ENCODE measurements at places on chromosomes 6 and 20.

GRCh38 chr6:25350573-25350972 is 71.4 kb downstream of the CARMIL1 start:
- no peak for DNase-seq

DNA sequence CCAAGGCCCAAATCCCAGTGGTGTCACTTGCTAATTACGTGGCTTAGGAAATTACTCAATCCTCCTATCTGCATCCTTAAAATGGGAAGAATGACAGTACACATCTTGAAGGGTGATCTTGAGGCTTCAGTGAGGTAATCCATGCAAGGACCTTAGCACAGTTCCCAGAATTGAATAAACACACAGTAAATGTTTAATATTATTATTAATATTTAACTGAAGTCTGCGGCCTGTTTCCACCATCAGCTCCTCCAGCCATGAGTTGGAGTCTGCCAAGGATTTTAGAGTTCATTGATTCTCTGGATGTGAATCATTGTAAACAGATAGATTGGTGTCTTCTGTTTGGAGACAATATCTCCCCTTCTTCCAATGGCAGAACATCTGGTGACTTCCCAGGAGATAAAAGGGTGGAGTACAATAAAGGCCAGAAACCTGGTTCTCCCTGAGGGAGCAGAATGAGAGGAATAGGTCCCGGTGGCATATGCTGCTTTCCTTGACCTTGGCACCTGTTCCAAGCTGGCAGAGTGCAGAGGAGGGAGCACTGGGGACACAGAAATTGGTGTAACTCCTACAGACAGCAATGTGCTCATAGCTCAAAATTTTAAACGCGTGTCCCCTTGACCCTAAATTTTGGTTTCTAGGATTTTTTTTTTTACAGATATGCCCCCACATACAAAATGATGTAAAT is 25.4 kb downstream of the UNC5CL start:
- DNase-seq: no peak

- no peak for DNase-seq
Observed at GRCh38 chr6:107871976-107872375, 47.9 kb upstream of the SCML4 start.

DNA sequence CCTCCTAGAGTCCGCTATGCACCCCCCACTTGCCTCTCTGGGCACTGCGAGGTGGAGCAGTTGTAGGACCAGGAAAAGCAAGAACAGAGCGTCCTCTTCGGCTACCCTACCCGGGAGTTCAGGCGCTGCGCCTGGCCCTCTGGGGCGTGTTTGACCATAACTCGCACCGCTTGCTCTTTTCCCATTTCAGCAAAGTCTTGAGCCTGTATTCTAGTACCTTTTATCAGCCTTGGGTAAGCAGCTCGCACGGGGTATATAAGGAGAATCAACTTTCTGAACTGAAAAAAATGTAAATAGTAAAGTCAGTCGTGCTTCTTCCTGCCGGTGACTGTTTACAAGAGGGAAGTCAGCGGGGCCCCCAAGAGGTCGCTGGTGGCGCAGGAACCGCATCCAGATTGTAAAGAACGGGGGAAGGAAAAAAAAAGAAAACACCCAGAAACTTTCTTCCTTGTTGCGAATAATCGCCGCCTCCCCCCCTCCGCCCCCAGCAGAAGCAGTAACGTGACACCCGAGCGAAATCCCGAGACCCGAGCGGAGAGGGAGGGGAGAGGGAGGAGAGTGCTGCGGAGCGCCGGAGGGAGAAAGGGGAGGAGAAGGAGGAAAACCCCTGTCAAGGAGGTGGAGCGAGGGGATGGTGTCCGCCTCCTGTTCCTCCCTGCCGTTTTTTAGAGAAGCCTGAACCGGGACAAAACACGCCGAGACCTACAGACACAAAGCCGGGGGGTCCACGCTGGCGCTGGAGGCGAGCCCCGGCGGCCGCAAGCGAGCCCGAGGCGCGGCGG is at the start of gene UST:
TSS of gene UST (plus strand) at position 668 of the 782 bp plus-strand sequence. CDS start 401 bp downstream, outside the sequence.
- peak; percentile 27 for DNase-seq

- no peak for DNase-seq
Observed at GRCh38 chr20:25247000-25247517, 826 bp upstream of the PYGB start.

- no peak for DNase-seq
Observed at GRCh38 chr20:44959082-44959637, 1.0 kb downstream of the TOMM34 start.

DNA sequence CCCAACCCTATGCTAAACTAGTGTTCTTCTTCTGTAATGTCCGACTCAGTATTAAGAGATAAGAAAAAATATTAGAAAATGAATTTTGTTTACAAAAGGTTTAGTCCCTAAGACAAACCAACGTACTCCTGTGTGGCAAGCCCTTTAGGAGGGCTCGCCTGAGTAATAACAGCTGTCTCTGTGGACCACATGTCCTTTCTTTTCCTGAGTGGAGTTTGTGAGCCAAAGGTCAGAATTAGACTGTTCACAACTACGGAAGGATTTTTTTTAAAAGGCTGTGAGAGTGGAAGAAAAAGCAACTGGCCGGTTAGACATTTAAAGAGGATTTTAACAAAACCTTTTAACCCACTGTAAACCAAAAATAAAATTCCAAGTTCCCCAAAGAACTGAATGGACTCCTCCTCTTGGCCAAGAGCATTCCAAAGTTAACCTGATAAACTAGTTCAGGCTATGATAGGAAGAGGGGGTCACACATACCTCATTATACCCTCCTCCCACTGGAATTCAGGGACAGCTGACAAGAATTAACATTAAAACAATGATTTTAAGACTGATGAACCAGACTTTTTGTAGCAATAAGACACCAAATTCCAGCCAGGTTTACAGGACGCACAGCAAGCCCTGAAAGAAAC is 43.5 kb downstream of the FAM184A start:
- no peak for DNase-seq

- DNase-seq: no peak
Observed at GRCh38 chr20:46644733-46645132, 6.5 kb downstream of the SLC13A3 start.

DNA sequence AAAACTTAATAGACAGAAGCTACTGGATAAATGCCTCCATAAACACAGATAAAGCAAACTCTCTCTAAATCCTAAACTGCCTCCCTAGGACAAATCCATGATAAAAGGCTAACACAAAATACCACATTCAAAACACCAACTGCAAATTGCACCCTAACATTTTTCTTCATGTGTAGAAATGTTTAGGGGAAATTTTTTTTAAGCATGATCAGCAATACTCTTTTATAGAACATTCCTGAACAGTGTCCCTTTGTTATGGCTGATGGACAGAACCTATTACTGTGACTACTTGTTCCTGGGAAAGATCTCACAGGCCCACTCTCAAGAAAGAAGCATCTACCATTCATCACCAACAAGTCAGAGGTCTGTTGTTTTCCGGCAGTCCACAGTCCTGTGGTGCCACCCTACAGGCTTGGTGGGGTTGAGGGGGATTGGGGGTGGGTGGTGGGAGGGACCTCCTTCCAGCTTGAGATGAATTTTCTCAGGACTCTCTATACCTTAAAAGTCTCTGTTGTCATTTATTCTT is 64.5 kb downstream of the DTNBP1 start:
- DNase-seq: no peak

DNA sequence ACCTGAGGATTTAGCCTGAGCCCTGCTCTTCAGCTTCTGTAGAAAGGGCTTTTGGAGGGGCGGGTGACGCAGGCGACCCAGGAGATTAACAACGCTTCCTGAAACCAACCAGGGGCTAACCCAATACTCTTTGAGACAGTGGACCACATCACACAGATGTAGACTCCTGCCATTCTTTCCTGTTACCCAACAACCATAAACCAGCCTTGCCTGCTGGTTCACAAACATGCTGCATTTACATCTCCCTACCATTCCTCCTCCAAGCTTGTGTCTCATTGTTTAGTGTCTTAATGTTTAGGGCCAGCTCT is 28.3 kb downstream of the PPP1R16B start:
- DNase-seq: no peak

DNA sequence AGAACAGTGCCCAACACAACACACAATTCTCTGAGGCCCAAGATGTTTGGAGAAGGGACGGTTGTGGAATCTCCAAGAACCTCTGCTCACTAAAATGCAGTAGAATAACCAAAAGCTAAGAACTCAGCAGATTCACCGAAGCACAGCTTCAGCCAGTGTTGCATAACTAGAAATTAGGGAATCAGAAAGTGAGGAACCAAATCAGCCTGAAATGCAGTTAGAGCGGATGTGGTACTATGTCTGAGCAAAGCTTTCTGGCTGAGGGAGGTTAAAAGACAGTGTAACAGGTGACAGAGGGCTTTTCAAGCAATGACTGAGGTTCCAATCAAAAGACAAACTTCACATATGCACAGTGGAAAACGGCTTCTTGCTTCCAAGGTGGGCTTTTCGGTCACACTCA is 197.9 kb upstream of the KCNK16 start:
- DNase-seq: no peak

DNA sequence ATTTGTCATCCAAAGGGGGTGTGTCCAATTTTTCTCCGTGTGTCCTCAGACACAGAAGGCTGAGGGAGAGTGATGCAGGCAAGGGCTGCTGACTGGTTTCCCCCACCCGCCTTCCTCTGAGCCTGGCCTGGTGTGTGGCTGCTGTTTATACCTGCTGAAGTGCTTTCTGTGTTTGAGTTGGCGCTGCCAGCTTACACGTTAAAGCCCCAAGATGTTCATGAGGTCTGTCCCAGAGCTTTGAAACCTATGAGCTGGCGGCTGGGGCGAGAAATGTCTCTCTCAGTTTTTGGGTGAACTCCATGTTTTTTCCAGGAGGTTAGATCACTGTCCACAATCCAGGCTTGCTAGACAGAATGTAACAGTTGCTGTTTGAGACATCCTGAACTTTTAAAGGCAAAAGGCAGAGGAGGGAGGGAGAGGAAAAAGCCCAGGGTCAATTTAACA is 69.0 kb upstream of the CCN2 start:
- DNase-seq: no peak

- DNase-seq: no peak
Observed at GRCh38 chr6:154909821-154910220, 85.3 kb upstream of the TIAM2 start.

GRCh38 chr6:89360415-89360999 is 8.0 kb upstream of the UBE2J1 start:
- DNase-seq: no peak

DNA sequence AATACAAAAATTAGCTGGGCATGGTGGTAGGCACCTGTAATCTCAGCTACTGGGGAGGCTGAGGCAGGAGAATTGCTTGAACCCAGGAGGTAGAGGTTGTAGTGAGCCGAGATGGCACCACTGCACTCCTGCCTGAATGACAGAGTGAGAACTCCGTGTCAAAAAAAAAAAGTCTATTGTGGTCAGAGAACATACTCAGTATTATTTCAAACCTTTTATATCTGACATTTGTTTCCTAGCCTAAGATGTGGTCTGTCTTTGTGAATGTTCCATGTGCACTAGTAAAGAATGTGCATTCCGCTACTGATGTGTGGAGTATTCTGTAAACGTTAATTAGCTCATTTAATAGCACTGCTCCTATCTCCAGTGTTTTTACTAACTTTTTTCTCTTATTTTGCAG is 11.7 kb downstream of the RAB22A start:
- DNase-seq: no peak

DNA sequence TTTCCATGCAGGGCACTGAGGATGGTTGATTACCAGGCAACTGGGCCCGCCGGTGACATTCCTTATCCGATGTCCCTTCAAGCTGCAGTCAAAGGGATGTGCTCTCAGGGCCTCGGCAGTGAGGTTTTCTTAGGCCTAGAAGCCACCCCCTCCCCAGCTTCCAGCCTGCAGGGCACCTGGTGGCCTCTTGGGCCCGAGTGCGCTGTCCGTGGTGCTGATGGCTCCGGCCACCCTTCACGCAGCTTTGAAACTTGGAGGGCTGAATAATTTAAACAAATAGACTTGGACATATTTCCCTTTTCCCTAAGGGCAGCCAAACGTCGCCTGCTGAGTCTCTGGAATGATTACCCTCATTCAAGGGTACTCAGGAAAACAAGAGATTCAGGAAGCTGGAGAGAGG is 8.9 kb upstream of the MLN start:
- DNase-seq: no peak

DNA sequence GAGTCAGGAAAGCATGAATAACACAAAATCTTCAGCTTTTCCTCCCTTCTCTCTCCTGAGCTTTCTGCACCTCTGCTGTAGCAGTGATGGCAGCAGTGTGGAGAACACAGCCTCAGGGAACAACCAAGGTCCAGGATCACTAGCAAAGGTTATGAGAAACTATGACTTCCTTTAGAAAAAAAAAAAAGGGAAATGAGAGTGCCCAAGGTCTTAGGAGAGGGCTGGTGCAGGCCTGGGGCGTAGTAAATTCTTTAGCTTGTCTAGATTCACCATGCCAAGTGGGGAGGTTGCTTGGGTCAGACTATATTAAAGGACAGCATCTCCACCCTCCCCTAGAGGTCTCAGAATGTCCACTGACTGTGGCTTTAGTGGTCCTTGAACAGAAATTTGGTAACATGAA is 40.4 kb upstream of the POLR1H start:
- DNase-seq: no peak

- DNase-seq: no peak
Observed at GRCh38 chr6:24214984-24215383, 89.0 kb downstream of the NRSN1 start.

DNA sequence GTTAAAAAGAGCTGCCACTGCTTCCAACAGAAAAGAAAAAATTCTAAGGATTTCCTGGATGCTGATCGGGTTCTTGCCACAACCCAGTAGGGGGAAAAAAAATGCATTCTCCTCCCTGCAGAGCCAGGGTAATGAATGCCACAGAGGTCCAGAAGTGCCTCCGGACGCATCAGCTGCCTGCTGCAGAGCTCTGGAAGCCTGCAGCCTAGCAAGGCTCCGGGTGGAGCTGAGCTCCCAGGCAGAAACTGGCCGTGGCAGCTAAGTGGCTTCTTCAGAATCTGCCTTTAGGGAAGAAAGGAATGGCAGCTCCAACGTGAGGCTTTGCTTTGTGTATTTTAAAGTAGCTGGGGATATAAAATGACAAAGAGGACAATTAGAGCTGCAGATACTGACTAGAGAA is 155.0 kb downstream of the CFAP61 start:
- no peak for DNase-seq

DNA sequence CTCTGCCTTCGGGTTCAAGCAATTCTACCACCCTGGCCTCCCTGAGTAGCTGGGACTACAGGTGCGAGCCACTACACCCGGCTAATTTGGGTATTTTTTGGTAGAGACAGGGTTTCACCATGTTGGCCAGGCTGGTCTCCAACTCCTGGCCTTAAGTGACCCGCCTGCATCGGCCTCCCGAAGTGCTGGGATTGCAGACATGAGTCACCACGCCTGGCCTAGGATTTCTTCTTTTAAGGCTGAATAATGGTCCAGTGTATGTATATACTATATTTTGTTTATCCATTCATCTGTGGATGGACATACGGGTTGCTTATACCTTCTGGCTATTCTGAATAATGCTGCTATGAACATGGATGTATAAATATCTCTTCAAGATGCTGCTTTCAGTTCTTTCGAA is 17.1 kb downstream of the RIOK1 start:
- DNase-seq: no peak

DNA sequence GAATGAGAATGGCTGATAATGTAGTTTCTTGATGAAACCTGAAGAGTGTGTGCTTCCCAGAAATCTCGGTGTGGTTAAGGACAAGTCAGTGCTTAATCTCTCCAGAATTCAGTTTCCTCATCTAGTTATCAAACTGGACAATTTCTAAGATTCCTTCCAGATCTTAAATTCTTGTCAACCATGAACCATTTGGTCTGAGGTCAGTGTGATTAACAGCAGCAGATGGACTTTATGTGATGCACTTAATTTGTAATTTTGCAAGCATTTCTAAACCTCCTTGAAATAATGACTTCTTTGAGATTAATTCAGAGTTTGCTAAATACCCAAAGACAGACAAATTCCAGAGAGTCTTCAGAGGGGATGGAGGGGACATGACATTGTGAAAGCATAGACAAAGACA is 160.3 kb downstream of the KIF16B start:
- DNase-seq: no peak

GRCh38 chr20:23628402-23629016 is 9.2 kb downstream of the CST3 start:
- DNase-seq: no peak

All from GOT3 (cell line).